Epithelial cell of esophagus (primary cell): ENCODE measurements at places on chromosomes 7 and 10.

- peak; percentile 80 for DNase-seq
Measured at GRCh38 chr10:99966306-99966705, 43.4 kb downstream of the DNMBP start.

- no peak for DNase-seq
Measured at GRCh38 chr7:1558841-1559625, 3.0 kb upstream of the TMEM184A start.

DNA sequence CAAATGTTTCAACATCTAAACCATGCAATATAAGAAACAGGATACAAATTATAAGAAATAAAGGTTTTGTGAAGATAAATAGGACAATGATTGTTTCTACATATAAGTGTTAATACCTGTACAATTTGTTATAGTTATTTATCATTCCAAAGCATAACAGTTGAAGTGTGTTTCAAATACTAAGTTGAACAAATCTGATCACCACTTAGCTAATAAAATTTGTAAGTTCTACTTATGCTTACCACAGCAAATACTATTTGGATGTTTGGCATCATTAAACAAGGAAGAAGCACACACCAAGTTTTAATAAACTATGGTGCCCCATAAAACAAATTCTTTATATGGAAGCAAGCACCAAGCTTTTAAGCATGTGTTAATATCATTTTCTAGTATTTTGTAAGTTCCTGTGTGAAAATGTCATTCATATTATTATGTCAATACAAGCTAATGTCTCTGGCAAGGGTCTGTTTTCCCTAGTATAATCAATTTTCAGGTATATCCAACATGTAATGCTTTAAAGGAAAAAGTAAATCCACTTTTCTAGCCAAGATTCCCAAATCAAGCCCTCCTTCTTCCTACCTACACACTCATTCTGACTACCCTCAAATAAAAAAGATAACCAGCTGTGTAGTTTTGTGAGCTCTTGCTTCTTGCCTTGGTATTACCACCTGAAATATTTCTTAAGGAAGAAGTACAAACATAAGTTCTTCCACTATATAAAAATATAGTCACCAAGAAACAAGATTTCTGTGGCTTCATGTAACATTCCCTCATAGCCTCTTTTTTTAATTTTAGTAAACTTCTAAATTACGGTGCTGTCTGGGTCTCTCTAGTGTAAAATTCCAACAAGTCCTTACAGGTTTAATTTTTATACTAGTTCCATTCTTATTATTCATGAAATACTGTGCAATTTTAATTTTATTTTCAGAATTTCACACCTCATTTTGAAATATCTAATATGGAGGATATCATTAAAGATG is 9.2 kb downstream of the SKAP2 start:
- no peak for DNase-seq

DNA sequence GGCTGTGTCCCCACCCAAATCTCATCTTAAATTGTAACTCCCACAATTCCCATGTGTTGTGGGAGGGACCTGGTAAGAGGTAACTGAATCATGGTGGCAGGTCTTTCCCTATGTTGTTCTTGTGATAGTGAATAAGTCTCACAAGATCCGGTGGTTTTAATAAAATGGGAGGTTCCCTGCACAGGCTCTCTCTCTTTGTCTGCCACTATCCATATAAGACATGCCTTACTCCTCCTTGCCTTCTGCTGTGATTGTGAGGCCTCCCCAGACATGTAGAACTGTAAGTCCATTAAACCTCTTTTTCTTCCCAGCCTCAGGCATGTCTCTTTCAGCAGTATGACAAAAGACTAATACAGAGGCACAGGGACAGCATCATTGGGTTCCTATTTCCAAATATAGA is 381.2 kb downstream of the SFMBT2 start:
- DNase-seq: no peak

GRCh38 chr7:112791465-112792168 is 1.4 kb upstream of the TMEM168 start:
- no peak for DNase-seq

DNA sequence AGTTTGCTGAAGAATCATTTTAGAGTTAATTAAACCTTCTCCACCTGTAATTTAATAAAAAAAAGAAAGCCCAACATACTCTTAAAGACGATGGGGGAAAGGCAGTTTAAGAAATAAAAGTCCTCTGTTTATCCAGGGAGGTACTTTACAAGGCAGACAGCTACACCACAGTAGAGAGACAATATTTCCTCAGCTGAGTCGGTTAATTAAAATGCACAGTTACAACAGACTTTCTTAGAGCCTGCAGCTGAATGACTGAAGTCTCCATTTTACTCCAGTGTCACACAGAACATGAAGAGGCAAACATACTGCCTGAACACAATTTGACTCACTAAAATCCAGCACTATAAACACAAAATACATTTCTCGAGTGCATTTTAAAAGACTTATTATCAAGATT is 15.1 kb downstream of the LRRTM3 start:
- no peak for DNase-seq

DNA sequence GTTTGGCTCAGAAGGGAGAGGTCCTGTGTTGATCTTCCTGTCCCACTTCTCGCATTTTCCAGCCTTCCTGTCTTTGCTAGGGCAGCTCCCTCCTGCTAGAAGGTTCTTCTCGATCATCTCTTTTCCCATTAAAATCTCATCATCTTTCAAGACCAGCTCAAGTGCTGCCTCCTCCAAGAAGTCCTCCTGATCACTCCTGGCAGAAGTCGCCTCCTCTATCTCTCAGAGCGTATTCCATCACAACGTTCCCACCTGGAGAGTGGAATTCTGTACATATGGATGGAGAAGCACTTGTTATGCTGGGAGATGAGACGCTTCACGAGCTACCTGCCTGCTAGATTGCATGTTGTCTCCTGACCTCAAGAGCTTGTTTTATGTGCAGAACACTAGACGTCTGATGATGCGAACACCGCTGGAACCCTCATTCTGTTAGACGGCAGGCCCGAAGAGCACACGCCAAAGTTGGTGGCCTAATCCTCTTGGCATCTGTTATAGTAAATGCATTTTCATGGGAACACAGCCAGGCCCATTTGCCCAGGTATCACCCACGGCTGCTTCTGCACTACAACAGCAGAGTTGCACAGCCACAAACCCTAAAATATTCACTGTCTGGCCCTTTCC is 68.0 kb upstream of the INSIG1 start:
- DNase-seq: no peak

- no peak for DNase-seq
Measured at GRCh38 chr10:92800134-92800733, 48.1 kb upstream of the EXOC6 start.

DNA sequence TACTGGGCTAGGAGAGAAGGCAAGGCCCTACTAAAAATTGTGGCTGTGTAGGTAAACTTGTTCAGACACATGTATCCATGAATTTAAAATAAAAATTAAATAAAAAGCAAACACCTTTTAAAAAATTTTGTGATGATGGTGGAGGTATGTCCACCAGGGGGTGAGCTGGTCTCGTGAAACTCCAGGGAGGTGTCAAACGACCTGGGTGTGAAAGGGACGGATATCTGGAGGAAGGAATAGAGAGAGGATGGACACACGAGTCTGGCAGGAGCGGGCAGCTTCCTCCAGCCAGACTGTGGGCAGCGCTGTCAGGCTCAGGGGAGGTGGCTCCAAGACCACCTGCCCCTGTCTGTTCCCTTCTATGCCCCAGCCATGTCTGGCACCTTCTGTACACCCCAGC is 34.8 kb upstream of the DMBT1 start:
- DNase-seq: peak; percentile 29

GRCh38 chr7:107836237-107837144 is 33.5 kb upstream of the SLC26A3 start:
- peak; percentile 37 for DNase-seq

DNA sequence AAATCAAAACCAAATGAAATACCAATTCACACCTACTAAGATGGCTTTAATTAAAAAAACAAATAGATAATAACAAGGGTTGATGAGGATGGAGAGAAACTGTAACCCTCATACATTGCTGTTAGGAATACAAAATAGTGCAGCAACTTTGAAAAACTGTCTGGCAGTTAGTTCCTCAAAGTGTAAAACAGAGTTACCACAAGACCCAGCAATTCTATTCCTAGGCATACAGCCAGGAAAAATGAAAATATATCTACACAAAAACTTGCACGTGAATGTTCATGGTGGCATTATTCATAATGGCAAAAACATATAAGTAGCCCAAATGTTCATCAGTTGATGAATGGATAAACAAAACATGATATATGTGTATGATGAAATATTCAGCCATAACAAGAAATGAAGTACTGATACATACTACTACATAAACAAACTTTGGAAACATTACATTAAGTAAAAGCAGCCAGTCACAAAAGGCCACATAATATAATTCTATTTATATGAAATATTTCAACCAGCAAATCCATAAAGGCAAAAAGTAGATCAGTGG is 83.5 kb downstream of the BRAF start:
- no peak for DNase-seq

- no peak for DNase-seq
Measured at GRCh38 chr7:28672397-28672797, 260.1 kb downstream of the CREB5 start.

- no peak for DNase-seq
Measured at GRCh38 chr10:127368101-127368500, 171.7 kb upstream of the INSYN2A start.

DNA sequence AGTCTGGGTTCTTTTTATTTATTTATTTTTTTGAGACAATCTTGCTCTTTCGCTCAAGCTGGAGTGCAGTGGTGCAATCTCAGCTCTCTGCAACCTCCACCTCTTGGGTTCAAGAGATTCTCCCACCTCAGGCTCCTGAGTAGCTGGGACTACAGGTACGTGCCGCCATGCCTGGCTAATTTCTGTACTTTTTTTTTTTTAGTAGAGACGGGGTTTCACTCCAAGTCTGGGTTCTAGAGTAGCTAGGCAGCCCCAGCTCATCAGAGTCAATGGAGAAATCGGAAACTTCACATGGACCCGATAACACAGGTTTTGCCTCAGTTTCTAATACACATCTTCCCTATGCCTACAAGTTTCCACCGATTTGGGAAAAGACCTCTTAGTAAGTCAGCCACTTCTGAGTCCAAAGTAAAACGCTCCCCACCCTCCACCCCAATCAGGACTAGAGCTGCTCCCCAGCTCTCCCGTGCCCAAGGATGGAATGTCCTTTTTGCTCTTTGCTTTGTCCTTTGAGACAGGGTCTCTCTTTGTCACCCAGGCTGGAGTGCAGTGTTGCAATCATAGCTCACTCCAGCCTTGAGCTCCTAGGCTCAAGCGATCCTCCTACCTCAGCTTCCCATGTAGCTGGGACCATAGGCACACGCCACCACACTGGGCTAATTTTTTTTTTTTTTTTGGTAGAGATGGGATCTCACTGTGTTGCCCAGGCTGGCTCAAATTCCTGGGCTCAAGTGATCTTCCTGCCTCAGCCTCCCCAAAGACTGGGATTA is 3.8 kb upstream of the SERPINE1 start:
- no peak for DNase-seq

DNA sequence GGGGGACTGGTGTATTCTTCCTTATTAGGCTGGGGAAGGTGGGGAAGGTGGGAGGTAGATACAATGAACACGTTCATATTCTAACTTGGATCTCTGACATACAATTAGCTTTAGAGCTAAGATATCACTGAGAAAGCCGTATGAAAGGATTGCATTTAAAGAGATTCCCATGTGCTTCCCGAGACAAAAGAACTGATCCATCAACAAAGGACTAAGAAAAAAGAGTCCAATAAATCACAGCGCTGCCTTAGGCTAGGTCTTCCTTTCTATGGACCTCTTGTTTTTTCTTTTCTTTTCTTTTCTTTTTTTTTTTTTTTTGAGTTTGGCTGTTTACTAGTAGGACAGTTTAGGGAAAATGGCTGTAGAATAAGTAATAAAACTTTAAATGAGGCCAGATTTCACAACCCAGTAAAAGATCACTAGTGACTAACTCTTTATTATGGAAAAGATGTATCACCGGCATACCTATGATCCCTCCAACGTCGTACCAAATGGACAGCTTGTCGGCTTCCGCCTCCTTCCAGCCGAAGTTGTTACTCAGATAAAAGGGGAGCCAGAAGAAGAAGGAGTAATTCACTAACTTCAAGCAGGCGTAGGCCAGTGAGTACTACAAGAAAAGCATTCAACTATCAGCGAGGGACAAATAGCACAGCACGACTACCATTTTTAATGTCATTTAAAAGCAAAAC is 50.0 kb downstream of the SLC37A3 start:
- DNase-seq: peak; percentile 62

DNA sequence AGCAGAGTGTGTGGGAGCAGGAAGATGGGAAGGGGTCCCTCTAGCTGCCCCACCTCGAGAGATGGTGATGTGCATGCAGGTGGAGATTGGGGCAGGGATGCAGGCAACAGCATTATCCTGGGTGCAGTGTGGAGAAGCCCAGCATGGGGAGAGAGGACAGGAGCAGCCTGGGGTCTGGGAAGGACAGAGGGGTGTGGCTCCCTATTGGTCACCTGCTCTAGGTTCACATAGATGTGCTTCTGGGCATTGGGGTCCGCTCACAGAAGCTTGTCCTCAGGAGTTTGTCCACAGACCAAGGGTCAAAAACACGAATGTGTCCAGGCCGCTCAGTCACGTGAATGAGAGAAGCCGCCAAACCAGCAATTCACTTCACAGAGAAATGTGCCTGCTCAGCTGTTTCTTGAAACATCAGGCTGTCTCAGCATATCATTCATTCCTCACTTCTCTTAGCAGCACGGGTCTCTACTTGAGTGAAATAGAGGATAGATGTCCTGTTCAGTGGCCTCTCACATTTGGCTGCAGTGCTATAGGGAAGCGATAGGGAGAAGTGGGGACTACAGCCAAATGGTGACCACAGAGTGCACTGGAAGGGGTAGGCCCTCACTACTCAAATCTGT is 11.5 kb upstream of the SLC29A3 start:
- DNase-seq: no peak

- peak; percentile 30 for DNase-seq
Measured at GRCh38 chr7:81414411-81414810, 355.4 kb downstream of the HGF start.

DNA sequence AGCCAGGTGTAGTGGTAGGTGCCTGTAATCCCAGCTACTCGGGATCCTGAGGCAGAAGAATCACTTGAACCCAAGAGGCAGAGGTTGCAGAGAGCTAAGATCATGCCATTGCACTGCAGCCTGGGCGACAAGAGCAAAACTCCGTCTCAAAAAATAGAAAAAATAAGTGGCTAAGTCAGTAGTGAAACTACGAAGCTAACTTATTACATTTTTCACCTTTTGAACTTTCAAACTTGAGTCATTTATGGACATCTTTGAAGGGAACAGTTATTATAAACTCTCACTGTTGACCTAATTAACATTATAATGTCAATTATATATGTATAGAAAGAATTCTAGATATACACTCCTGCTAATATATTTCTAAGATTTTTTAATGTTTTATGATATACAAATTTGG is 541.5 kb upstream of the C7orf33 start:
- DNase-seq: no peak

GRCh38 chr7:84553711-84554110 is 359.1 kb upstream of the SEMA3A start:
- no peak for DNase-seq
